ENCODE measurements at places on chromosomes 7 and 10. TPM values are rescaled to one million over a fixed set of nuclear protein-coding genes. Genes with fewer than 3 reads are reported as not detected.

Gene ENTPD1
- not detected for total RNA-seq

Gene ANXA8L1
- total RNA-seq = 60.6 TPM

Gene STARD3NL
- 35.0 TPM for total RNA-seq

Gene VAX1
- not detected for total RNA-seq

Gene C10orf62
- not detected for total RNA-seq

Gene PON1
- not detected for total RNA-seq

Gene TLX1
- total RNA-seq = not detected

Gene SPDYE5
- total RNA-seq = not detected

Gene PGAM2
- 0.53 TPM for total RNA-seq

Gene TCAF2
- 2.3 TPM for total RNA-seq

Gene HMX3
- 0.13 TPM for total RNA-seq

Gene DNAJC12
- 0.26 TPM for total RNA-seq

Gene DIP2C
- 0.53 TPM for total RNA-seq

Gene NPFFR1
- not detected for total RNA-seq

Gene ANKRD61
- not detected for total RNA-seq

Gene RET
- total RNA-seq = 0.26 TPM

Gene CLCN1
- under 0.01 TPM for total RNA-seq

Gene NACAD
- 0.13 TPM for total RNA-seq

Gene TAS2R4
- 1.8 TPM for total RNA-seq

Gene LRIT1
- total RNA-seq = not detected

Gene EEPD1
- 2.3 TPM for total RNA-seq

Gene UNC5B
- total RNA-seq = 36.6 TPM

Gene VPS37D
- 2.4 TPM for total RNA-seq

Gene AGBL3
- total RNA-seq = 1.8 TPM

Gene CPN1
- not detected for total RNA-seq

Gene ZNF789
- total RNA-seq = 2.9 TPM

Gene CTBP2
- total RNA-seq = 123 TPM

Gene PLXNA4
- under 0.01 TPM for total RNA-seq

Gene MUC12
- total RNA-seq = under 0.01 TPM

Gene KCNMA1
- total RNA-seq = 16.3 TPM

Gene MICU1
- total RNA-seq = 20.8 TPM

Gene CYP2C19
- 0.26 TPM for total RNA-seq

Gene RAMP3
- total RNA-seq = not detected

Gene TFR2
- total RNA-seq = 0.13 TPM

Gene GBX1
- not detected for total RNA-seq

Gene FRMD4A
- total RNA-seq = 3.2 TPM

Measured in bronchial epithelial cell (primary cell).